Activated CD8-positive, alpha-beta memory T cell treated with anti-CD3 and anti-CD28 coated beads, Interleukin-2, amount 50 U/mL, for 4 hours (primary cell): ENCODE measurements at places on chromosomes 7 and 10.

- DNase-seq, result no peak
These were observed 92.2 kb upstream of the ANLN start for GRCh38 chr7:36297364-36298009.

DNA sequence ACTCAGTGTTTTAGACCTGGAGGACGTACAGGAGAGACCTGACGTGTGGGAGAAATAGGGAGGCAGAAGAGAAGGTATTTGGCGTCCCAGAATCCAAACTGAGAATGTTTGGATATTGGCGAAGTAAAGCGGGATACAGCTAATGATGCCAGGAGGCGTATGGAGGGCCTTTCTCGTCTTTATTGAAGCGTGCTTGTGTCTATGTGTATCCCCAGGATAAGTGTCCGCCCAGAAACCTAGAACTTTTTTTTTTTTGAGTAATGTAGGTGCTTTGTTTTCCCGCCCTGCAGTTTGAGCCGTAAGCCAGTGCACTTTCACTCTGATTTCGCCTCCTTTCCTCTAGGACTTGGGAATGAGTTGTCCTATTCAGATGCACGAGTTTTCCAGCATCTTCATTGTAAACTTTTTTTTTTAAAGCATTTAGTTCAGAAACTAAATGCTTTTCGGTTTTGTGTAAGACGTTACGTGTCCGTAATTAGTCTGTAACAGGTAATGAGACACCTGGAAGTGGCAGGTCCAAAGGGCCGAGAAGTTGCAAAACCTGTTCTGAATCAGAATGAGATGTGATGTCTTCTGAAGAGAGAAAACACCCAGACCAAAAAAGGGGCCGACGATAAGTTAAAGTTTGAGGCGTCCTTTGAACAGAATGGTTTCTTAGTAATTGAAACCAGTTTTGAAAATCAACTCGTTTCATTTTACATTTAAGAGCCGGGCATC is 746 bp downstream of the ARL5B start:
- DNase-seq, result no peak

DNA sequence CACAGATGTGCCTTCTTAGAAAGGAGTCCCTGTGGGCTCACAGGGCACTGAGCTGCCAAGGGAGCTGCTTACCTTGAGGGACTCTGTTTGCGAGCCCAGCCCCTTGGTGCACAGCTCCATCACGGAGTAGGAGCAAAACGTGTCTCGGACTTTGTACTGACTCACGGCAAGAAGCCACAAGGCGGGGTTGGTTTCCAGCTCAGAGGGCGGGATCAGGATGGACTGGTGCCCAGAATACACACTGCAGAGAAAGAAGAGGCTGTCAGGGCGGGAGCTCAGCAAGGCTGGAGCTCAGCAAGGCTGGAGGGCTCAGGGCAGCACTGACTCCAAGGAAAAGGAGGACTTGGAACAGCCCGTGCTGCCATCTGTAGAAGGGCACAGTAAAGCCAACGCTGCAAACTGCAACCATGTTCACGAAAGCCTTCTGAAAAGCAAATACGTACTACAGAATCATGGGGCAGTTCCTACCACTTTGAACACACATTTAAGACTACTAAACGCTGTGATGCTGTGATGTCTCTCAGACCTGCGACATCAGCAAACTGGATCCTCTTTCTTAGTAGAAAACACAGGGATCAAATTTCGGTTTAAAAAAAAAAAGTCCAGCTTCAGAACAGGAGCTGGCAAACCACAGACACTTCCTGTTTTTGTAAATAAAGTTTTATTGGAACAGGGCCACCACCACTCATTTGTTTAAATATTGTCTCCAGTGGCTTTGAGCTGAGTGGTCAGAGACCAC is 194.3 kb downstream of the ZMYND11 start:
- DNase-seq, result peak; percentile 30

DNA sequence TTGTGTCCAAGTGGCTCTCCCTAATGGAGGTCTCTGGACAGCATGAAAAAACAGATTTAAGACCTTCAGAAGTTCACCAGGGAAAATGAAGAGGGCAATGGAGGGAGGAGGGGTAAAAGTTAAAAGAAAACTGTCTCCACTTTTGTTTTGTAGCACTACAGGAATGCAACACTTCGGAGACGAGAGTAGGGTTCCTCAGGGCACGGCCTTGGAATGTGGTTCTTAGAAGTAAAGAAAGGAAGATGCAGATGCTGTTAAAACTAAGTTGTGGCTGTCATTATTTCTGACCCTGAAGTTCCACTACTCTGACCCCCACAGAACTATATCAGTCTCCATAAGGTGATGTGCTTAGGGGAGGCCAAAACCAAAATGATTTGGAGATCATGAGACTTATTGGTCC is 335.1 kb downstream of the XPNPEP1 start:
- DNase-seq, result no peak

- no peak for DNase-seq
These were observed 2.5 kb upstream of the ETV1 start for GRCh38 chr7:13991791-13992595.

- no peak for DNase-seq
These were observed 249.4 kb downstream of the TCF7L2 start for GRCh38 chr10:113199459-113199858.

DNA sequence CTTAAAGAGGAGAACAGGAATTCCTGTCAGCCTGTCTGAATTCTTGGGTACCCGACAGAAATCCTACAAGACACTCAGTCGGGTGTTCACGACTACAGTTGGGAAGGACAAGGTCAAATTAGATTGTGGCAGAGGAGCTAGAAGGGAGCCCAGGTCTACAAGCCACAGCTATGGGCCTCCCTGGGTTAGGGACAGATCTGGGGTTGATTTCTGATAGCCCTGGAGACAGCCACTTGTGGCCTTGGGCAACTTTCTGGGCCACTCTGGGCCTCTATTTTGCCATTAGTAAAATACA is 39.7 kb upstream of the ANTXRL start:
- DNase-seq, result no peak

GRCh38 chr7:74633451-74633921 is 24.0 kb upstream of the GTF2I start:
- no peak for DNase-seq

DNA sequence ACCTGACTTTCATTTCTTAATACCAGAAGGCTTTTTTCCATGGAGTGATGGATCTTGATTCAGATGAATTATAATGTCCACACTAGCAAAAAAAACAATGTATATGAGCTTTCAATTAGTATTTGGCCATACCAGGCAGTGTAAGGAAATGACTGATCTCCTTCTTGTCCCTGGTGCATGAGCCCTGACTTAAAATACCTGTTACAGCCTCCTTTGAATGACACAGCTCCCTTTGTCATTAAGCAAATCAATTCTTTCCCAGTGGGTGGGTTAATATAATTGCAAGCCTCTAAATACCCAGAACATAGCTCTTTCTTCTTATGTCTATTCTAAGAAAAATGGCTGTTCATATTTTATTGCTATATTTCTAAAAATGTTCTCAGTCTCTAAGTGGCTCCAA is 164.7 kb downstream of the C1GALT1 start:
- DNase-seq, result no peak

GRCh38 chr7:157475095-157475494 is 138.3 kb downstream of the DNAJB6 start:
- no peak for DNase-seq

GRCh38 chr7:13034693-13035092 is 347.3 kb downstream of the ARL4A start:
- DNase-seq, result no peak

DNA sequence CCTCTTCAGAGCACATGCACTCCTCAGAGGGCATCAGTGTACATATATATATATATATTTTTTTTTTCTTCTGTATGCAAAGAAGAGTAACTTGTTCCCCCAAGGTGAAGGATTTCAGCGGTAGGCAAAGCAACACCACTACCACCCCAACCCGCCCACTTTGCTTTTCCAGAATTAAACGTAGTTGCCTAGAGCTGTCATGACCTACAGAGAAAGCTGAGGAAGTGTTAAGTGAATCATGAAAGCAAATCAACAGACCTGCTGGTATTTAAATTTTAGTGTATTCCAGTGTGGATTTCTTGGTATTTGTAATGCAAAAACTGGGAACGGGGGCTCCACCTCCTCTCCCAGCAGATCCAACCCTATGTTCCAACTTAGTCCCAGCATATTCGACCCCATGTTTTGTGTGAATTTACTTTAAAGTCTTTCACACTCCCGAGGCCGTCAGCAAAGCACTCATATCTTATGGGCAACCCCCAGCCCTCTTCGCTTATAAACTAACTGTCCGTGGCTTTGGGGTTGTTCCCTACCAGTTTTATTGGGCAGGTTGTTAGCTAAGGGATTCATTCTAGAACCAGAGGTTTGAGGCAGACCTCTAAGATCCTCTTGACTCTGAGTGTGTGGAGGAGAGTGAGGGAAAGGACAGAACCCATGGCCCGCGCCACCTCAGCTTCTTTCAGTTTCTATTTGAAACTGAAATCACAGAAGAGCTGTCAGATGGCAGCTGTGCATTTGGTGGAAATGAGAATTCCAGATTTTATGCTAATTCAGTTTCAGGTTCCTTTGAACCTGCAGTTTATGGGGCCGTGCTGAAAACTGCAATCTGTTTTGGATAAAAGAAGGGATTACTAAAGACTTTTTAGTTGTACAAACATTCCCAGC is 450.2 kb upstream of the GALNT17 start:
- DNase-seq, result no peak

GRCh38 chr10:42921951-42922350 is 139.4 kb downstream of the BMS1 start:
- no peak for DNase-seq

- DNase-seq, result no peak
These were observed 30.7 kb downstream of the ERCC6 start for GRCh38 chr10:49508249-49508648.

- DNase-seq, result no peak
These were observed 107.4 kb downstream of the SLIT1 start for GRCh38 chr10:97078261-97078937.

DNA sequence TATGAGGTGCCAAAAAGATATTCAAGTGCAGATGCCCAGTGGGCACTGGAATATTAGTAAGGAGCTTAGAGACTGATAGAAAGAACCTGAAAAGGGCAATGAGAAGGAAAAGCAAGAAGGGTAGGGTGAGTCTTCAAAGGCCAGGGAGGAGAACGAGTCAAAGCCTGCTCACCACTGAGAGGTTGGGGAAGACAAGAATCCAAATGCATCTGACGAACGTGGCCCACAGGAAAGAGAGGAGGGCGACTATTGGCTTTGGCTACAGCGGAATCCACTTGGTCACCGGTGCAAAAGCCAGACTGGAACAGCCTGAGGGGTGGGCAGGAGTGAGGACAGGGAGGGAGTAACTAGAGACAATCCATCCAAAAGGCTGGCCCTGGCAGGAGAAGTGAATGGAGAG is 216.7 kb upstream of the KLF14 start:
- no peak for DNase-seq

- no peak for DNase-seq
These were observed 41.7 kb downstream of the VCL start for GRCh38 chr10:74039561-74040145.

- no peak for DNase-seq
These were observed 280.5 kb downstream of the ELFN1 start for GRCh38 chr7:1950452-1951158.

DNA sequence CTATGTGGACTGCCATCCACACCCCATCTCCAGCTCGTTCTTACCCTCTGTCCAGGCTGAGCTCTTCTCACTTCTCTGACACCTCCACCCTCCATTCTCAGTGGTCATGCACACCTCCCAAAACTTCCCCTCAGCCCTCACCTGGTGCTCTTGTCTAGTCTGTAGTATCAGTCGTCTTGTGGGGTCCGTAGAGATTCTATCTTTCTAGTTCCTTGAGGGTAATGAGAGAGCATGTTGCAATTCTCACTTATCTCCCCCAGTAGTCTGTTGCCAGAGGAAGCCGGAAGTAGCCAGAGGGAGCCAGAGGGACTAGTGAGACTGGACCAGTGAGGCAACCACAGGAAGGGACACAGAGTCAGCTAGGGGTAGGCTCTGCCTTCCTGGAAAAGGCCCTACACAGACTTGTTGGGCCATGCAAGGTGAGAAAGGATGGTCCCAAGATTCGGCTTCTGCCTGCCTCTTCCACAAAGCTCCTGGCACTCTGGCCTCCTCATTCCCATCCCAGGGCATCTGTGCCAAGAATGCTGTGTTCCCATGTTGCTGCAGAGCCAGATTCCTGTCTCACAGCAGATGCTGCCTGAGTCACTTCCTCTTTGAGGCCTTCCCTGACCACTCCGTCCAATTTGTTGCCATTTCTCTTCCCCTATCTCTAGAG is 50.6 kb upstream of the DUSP5 start:
- no peak for DNase-seq

GRCh38 chr10:35572583-35572982 is 32.6 kb upstream of the GJD4 start:
- no peak for DNase-seq

DNA sequence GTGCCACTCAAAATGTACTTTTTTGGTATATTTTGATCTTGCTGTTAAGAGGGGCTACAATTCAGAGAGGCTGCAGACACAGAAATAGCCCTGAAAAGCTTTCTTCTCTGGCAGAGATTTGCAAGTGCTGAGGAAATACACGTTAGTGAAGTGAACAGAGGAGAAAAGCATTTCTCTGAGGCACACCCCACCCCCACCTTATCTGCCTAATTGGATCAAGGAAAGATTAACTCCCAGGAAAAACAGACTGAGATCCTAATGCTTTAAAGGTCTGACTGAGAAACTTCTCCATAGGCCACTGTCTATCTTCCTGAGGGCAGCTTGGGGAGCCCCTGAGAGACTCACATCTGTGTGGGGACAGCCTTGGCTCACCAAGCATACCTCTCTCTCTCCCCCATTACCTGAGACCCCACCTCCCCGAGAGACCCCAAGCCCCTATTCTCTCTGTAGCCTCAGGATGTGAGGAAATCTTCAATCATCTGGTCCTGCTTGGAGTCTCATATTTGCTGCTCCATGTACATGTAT is 14.8 kb upstream of the AKR1C3 start:
- no peak for DNase-seq

- no peak for DNase-seq
These were observed 12.0 kb downstream of the YWHAG start for GRCh38 chr7:76346778-76347177.

GRCh38 chr10:30500534-30500933 is 66.5 kb downstream of the MAP3K8 start:
- DNase-seq, result no peak

DNA sequence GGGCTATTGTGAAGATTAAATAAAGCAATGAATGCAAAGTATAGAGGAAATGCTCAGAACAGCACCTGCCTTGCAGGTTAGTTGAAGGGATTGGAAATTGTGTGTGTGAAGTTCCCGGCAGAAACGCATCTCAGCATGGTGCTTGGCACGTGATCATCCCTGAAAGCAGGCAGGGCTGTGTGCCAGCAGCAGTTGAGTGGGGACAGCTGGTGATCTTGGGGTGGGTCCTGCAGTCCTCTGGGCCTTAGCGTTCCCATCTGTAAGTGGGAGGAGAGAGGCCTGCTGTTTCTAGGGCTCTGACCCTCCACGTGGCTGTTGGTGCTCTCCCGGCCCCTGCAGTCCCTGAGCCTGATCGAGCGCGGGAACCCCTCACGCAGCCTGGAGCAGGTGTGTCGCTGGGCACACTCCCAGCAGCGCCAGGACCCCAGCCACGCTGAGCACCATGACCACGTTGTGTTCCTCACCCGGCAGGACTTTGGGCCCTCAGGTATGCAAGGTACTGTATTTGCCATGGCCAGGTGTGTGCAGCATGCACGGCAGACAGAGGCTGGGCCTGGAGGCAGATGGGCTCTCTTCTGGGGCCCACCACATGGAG is 55.3 kb downstream of the TBATA start:
- no peak for DNase-seq

- no peak for DNase-seq
These were observed 36.7 kb upstream of the SFTPD start for GRCh38 chr10:79985481-79986072.
